Right lobe of liver (tissue), 6 donors: ENCODE measurements at places on chromosomes 6 and 20.

GRCh38 chr6:12324748-12325147, 34.6 kb downstream of the EDN1 start:
- H3K4me1 ChIP-seq: no peaks in the 10 kb centered on the region
- no peak overlapping the region for H3K27ac ChIP-seq
- DNase-seq: no peak

GRCh38 chr20:63080411-63080810, 73.6 kb upstream of the BHLHE23 start:
- H3K4me1 ChIP-seq: no peaks in the 10 kb centered on the region
- no peaks in the 10 kb centered on the region for H3K36me3 ChIP-seq
- H3K4me3 ChIP-seq: no peak overlapping the region
- no peaks in the 10 kb centered on the region for H3K27me3 ChIP-seq

- H3K27me3 ChIP-seq: no peaks in the 10 kb centered on the region
- no peak for DNase-seq
- no peak overlapping the region for H3K4me3 ChIP-seq
- no peaks in the 10 kb centered on the region for H3K4me1 ChIP-seq
- H3K36me3 ChIP-seq: no peaks in the 10 kb centered on the region
- no peak overlapping the region for H3K27ac ChIP-seq
These were observed 928.3 kb upstream of the FLRT3 start for GRCh38 chr20:15265581-15266309.

DNA sequence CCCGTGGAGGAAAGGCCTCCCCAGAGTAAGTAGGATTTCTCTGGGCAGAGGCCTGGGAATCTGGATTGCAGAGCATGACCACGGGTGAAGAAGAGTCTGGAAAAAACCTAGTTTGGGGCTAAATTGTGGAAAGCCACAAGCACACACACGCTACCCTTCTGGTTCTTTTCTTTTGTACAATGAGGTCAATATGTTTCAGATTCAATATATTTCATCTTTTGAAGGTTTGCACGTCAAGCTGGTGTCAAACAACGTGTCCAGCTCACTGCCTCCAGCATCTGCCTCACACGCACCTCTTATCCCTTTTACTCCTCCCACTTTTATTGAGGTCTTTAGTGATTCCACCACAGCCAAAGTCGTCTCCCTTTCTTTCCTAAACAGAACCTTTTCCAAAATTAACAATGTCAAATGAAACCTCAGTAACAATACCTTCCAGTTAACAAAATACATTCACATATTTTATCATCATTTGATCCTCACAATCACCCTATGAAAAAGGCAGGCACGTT, 773 bp upstream of the EPB41L2 start:
- H3K4me1 ChIP-seq: no peaks in the 10 kb centered on the region
- DNase-seq: no peak
- no peaks in the 10 kb centered on the region for H3K27me3 ChIP-seq
- no peaks in the 10 kb centered on the region for H3K36me3 ChIP-seq
- peak overlapping the region; percentile 91 for H3K4me3 ChIP-seq
- peak overlapping the region; percentile 75 for H3K27ac ChIP-seq

- H3K4me3 ChIP-seq: no peak overlapping the region
- no peaks in the 10 kb centered on the region for H3K4me1 ChIP-seq
- DNase-seq: no peak
- H3K36me3 ChIP-seq: peaks cover 4% of the 10 kb centered on the region
These were observed 16.3 kb downstream of the STX7 start for GRCh38 chr6:132496519-132497180.

- H3K4me3 ChIP-seq: no peak overlapping the region
- H3K36me3 ChIP-seq: no peaks in the 10 kb centered on the region
- H3K27ac ChIP-seq: no peak overlapping the region
- no peaks in the 10 kb centered on the region for H3K27me3 ChIP-seq
These were observed 245.7 kb upstream of the GMDS start for GRCh38 chr6:2491137-2491536.

DNA sequence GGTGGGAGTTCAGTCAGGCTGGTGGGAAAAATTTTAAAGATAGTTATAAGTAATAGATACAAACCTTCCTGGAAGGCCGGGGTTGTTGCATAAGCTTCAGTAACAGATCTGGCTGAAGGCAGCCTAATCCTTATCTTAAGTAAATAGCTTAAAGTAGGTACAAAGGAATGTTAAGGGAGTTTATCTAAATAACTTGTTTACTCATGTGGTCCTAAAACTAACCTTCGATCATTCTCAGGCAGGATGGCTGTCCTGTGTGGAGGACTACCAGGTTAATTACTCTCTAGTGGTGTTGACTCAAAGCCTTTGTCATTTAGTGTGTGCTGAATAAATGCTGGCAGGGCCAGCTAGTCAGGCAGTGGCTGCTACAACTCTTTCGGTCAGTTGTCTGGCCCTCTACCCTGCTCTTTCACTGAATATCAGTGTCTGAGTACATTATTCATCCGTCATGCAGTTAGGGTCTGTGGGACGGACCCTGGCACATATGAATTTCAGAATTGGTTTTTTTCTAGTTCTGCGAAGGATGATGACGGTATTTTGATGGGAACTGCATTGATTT, 131.6 kb upstream of the TAB2 start:
- no peaks in the 10 kb centered on the region for H3K4me1 ChIP-seq
- no peak overlapping the region for H3K27ac ChIP-seq
- no peak for DNase-seq
- no peak overlapping the region for H3K4me3 ChIP-seq
- H3K27me3 ChIP-seq: no peaks in the 10 kb centered on the region

DNA sequence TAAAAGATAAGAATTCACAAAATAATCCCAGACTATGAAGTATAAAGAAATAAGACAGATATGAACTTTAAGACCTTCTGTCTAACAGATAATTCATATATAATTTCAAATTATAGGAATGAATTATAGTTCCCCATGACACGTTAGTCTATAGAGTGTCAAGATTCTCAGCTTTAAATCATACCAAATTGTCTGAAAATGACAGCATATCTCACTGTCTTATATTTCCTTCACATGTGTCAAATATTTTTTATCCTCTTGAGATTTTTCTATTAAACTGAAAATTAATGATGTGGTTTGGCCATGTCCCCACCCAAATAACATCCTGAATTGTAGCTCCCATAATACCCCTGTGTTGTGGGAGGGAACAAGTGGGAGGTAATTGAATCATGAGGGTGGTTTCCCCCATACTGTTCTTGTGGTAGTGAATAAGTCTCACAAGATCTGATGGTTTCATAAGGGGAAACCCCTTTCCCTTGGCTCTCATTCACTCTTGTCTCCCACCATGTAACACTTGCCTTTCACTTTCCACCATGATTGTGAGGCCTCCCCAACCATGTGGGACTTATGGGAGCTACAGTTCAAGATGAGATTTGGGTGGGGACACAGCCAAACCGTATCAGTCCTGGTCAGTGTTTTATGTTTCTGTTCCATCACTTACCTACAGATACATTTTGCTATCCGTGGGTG, 825.3 kb upstream of the GJE1 start:
- no peak overlapping the region for H3K4me3 ChIP-seq
- H3K27me3 ChIP-seq: no peaks in the 10 kb centered on the region
- DNase-seq: no peak
- no peak overlapping the region for H3K27ac ChIP-seq

DNA sequence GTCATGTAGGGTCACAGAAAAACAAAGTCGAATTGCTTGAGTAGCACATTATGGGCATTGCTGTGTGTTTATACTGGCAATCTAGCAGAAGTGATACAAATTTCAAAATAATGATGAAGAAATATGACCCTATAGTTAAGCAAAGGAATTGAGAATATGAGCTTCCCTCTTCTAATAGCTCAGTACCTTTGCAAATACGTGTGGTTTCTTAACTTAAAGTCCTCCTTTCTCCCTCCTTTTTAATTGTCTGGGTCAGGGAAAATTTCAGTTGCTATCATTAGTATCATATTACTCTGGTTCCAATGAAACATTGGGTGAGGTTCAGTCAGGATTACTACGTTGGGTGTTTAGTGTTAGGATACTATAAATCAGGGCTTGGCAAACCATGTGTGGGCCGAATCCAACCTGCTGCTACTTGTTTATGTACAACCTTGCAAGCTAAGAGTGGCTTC, 166.8 kb upstream of the CARMIL1 start:
- H3K4me3 ChIP-seq: no peak overlapping the region
- no peaks in the 10 kb centered on the region for H3K27me3 ChIP-seq
- H3K4me1 ChIP-seq: no peaks in the 10 kb centered on the region
- H3K27ac ChIP-seq: no peak overlapping the region
- no peak for DNase-seq
- H3K36me3 ChIP-seq: no peaks in the 10 kb centered on the region

DNA sequence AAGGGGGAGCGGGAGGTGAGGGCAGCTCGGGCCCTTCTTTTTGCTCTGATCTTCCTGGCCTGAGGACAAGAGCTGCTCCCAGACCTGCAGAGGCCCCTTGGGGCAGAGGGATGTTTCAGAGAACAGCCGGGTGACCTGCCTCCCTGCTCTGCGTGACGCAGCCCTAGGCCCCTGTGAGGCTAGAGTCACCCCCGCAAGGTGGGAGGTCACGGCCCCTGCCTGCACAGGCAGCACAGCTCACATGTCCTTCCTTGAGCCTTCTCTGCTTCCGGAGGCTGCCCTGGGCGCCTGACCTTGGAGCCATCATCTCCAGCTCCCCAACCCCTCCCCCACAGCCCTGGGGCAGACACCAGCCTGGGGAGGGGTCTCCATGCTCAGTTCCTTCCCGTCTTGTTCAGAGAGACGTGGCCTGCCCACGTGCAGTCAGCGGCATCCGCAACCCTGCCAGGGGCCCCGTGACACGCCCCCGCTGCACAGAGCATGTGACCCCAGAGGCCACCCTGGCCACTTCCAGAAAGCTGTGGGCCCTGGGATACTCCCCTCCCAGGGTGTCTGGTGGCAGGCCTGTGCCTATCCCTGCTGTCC, at the start of gene BIRC7:
Gene BIRC7 (plus strand): TSS at position 507 of the 585 bp plus-strand sequence. CDS start 192 bp downstream, outside the sequence.
- H3K4me3 ChIP-seq: no peak within 1 kb of the TSS
- H3K27me3 ChIP-seq: no peaks in the 10 kb centered on the region
- no peaks in the 10 kb centered on the region for H3K36me3 ChIP-seq
- DNase-seq: no peak
- no peak within 1 kb of the TSS for H3K27ac ChIP-seq

GRCh38 chr6:67593247-67593646, 1041.8 kb upstream of the ADGRB3 start:
- H3K4me3 ChIP-seq: no peak overlapping the region
- H3K27ac ChIP-seq: no peak overlapping the region
- no peaks in the 10 kb centered on the region for H3K36me3 ChIP-seq
- H3K4me1 ChIP-seq: no peaks in the 10 kb centered on the region
- no peak for DNase-seq
- no peaks in the 10 kb centered on the region for H3K27me3 ChIP-seq

DNA sequence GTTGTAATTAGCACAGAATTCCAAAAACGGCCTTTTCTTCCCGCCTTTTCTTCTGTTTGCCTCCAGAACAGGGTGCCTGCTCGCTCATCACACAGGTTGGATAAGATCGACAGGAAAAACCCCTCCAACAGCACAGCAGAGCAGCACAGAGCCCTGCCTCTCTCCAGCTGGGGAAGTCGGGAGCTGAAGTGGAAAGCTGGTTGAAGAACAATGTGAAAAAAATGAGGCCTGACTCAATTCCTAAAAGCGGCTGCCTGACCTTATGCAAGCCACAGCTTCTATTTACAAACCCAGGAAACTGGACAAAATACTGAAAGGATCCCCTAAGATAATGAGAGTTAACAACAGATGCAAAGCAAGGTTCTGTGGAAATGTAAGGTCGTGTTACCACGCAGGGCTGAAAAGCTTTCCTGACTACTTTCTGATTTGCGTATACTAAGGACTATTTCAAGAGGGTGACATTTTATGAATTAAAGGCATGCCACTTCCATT, 116.9 kb downstream of the TTLL2 start:
- no peaks in the 10 kb centered on the region for H3K4me1 ChIP-seq
- no peak overlapping the region for H3K27ac ChIP-seq
- H3K36me3 ChIP-seq: no peaks in the 10 kb centered on the region
- H3K4me3 ChIP-seq: no peak overlapping the region

DNA sequence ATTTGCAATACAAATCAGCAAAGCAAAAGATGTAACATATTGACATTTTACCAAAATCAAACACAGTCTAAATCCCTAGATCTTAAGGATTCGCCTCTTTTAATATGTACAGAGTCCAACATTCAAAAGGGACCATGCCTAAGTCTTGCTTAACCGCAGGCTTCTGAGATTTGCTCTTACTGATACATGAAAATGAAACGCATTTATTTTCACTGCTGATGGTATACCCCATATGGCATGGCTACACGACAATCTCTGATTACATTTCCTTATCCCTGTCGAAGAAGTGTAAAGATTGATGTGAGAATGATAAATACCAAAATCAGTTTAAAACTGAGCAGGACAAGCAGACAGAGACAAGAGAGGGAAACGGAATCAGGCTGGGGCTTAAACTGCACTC, 75.4 kb downstream of the KIF16B start:
- H3K36me3 ChIP-seq: peaks cover 4% of the 10 kb centered on the region
- peaks cover 3% of the 10 kb centered on the region for H3K4me1 ChIP-seq

- no peaks in the 10 kb centered on the region for H3K36me3 ChIP-seq
- no peak for DNase-seq
- no peaks in the 10 kb centered on the region for H3K4me1 ChIP-seq
- no peak overlapping the region for H3K27ac ChIP-seq
- no peaks in the 10 kb centered on the region for H3K27me3 ChIP-seq
- H3K4me3 ChIP-seq: no peak overlapping the region
These were observed 124.1 kb upstream of the DST start for GRCh38 chr6:56766806-56767178.

- no peaks in the 10 kb centered on the region for H3K36me3 ChIP-seq
- H3K4me3 ChIP-seq: no peak overlapping the region
- no peaks in the 10 kb centered on the region for H3K27me3 ChIP-seq
These were observed 24.6 kb upstream of the CTNNBL1 start for GRCh38 chr20:37669062-37669772.

DNA sequence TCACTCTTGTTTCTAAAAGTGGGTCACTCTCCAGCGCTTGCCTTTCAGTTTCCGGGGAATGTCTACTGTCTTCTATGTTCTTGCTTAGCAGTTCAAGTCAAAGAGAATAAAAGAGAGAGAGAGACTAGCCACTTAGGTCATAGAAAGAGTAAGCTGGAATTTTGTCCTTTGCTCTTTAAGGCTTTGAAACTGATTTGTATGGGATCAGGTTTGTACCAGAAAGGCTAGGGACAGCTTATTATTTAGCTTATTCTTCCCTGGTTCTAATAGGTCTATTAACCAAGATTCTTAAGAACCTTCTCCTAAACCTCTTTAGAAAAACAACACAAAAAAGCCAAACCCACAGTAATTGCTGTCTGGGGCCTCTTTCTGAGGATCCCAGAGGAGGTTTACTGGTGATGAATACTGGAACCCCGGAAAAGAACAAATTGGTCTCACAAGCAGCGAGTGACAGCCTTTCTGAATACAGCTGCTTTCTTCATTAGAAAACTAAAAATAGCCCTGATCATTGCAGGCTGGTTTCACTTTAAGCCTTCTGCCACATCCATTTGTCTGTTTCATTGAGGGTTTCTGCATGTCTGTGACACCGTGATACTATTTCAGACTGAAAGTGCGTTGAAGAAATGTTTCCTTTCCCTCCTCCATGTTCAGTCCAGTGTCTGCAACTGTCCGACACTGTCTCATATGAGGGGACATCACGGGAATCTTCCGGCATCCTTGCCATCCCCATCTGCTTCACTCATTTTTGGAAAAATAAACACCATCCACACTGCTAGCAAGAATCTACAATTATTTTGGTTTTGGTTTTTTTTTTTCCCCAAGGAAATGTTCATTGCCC, 75.1 kb upstream of the ATXN1 start:
- no peaks in the 10 kb centered on the region for H3K27me3 ChIP-seq
- peaks cover 13% of the 10 kb centered on the region for H3K4me1 ChIP-seq
